CD8-positive, alpha-beta memory T cell (primary cell): ENCODE measurements at places on chromosomes 6 and 20. TPM values are rescaled to one million over a fixed set of nuclear protein-coding genes. Genes with fewer than 3 reads are reported as not detected.

Gene PPP1R16B
- 171 TPM for total RNA-seq

Gene RCAN2
- 0.48 TPM for total RNA-seq

GRCh38 chr6:36245572-36246061, 24.2 kb upstream of the PNPLA1 start:
- no peak for DNase-seq
- H3K36me3 ChIP-seq, result no peaks in the 10 kb centered on the region
- H3K4me3 ChIP-seq, result no peak overlapping the region
- H3K27me3 ChIP-seq, result no peaks in the 10 kb centered on the region
- no peaks in the 10 kb centered on the region for H3K4me1 ChIP-seq

DNA sequence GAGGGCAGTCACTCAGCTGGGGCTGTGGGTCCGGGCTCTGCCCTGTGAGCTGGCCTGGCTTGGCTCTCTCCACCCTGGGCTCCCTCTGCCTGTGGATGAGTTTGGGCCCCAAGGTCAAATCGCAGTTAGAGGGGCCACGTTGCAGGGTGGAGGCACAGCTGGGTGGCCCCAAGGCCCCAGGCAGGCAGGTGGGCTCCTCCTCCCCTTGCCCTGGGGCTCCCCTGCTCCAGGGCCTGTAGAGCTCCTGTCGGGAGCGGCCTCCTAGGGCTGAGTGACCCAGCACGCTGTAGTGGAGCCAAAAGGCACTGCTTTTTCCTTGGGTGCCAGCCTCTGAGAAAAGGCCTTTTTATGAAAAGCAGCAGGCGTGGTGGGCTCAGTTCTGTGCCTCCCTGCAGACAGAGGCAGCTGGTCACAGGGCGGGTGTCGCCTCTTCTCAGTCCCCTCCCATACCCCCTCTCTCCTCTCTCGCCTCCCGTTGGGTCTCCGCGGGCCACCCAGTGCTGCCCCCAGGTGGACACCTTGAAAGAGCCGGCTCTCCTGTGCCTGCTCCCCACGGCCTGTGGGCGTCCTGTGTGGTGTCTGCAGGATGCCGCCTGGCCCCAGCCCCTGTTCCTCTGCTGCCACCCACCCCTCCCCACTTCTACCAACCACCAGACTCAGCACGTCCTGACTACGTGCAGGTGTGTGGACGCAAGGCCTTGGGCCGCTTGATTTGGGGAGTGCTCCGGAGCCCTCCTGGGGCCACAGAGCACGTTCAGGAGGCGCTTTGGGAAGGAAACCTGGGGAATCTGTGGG, 13.2 kb downstream of the SS18L1 start:
- peak; percentile 61 for DNase-seq
- H3K27me3 ChIP-seq, result no peaks in the 10 kb centered on the region
- no peaks in the 10 kb centered on the region for H3K36me3 ChIP-seq
- H3K4me3 ChIP-seq, result no peak overlapping the region
- no peak overlapping the region for H3K27ac ChIP-seq
